ENCODE measurements at places on chromosomes 16 and 17.

- DNase-seq = no peak
Observed at GRCh38 chr17:79235808-79236207, 161.2 kb downstream of the ENGASE start.

GRCh38 chr16:74563828-74564263 is 43.1 kb downstream of the GLG1 start:
- DNase-seq = peak; percentile 89

DNA sequence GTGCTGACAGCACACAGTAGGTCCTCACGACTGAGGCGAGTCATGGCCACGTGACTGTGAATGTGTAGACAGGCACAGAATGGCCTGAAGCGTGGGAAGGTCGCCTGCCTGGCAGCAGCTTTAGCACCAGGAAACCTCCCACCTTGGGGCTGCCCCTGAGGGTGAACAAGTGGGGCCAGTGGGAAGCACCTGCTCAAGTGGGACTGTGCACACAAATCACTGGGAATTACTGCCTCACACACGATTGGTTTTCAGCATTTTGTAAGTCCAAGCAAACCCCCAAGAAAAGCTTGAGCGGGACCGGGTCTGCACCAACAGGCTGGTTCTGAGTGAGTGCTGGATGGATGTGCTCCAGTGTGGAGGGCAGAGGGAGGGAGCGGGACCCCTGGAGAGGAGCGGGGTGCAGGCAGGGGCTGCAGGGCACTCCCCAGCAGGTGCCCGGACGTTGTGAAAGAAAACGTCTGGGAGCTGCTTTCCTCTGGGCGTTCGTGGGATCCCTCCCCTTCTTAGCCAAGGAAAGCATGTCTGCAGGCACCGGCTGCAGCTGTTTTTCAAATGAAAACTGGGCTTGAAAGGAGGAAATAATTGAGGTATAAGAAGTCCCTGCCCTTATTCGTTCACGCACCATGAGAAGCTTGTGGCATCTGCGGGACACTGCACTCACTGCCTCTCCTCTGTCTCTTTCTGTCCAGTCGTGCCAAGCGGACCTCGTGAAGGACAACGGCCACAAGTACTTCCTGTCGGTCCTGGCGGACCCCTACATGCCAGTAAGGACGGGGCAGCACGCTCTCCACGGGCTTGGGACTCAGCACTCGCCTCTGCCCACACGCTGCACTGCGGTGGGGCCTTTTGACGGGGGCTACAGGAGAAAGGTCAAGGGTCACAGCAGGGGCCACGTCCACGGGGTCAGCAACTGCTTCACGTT is 111.7 kb upstream of the CHMP6 start:
- DNase-seq = no peak

DNA sequence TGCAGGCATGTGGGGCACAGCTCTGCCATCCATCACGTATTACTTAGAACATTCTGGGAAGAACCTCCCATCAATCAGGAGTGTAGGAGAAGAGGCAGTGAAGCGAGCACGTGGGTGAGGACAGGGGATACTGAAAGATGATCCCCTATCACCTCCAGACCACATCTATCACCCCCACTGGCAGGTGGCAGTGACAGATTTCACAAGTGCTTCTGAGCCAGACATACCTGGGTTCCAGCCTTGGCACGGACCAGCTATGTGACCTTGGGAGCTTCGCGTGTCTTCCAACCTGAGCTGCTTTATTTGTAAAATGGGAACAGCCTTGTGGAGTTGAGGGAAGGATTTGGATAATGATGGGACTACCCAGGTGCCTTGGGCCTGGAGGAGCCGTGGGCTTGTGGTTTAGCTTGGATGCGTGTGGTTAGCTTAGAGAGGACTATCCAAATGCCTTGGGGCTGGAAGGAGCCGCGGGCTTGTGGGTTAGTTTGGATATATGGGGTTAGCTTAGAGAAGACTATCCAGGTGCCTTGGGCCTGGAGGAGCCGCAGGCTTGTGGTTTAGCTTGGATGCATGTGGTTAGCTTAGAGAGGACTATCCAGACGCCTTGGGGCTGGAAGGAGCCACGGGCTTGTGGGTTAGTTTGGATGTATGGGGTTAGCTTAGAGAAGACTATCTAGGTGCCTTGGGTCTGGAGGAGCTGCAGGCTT is 206.4 kb downstream of the ENGASE start:
- DNase-seq = no peak

DNA sequence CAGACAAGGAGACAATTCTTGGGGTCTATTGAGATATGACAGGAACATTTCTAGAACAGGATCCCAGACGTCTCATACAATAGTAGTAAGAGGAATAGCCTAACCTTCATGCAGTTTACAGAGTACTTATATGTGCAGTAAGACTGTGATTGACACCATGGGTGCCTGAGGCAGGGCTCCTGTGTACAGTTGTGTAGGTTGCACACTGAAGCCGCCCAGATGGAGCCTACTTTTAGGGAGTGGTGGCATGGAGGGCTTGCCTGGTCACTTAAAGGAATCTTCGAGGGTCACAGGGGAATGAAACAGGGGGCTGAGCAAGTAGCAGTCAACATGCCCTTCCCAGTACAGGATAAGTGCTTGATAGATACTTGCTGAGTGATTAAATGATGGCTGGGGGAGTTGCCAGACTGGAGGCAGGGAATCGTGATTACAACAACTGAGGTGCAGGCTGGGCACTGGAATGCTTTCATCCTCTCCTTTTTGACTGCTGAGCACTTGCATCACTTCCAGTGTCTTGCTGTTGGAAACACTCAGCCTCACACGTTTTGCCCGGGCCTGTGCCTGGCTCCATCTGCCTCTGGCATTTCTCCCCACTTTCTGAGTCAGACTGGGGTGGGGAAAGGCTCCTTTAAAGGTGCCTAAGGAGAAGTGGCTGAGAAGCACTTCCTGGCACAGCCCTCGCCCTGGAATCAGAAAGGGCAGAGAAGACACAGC is 71.0 kb downstream of the COPRS start:
- no peak for DNase-seq

DNA sequence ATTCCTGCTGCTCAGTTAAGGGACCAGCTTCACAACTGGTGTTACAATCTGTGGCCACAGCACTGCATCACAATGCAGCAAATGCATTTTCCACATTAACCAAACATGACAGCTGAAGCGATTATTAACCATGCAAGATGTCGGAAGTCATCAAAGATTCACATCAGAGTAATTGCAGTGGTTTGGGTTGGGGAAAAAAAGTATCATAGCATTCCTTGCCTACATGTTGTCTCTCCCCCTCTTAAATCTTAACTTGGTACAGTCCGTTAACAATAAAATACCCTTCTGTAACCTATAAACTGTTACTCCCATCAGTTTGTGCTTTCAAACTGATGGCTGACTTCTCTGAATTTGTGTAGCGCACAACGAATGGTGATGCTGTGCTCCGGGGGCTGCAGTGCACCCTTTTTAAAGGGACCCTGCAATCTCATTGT is 51.6 kb downstream of the NUP93 start:
- no peak for DNase-seq

- DNase-seq = peak; percentile 36
Observed at GRCh38 chr17:75959051-75959838, 18.4 kb upstream of the FBF1 start.

- DNase-seq = peak; percentile 34
Observed at GRCh38 chr16:10949424-10949970, 5.1 kb downstream of the CLEC16A start.

DNA sequence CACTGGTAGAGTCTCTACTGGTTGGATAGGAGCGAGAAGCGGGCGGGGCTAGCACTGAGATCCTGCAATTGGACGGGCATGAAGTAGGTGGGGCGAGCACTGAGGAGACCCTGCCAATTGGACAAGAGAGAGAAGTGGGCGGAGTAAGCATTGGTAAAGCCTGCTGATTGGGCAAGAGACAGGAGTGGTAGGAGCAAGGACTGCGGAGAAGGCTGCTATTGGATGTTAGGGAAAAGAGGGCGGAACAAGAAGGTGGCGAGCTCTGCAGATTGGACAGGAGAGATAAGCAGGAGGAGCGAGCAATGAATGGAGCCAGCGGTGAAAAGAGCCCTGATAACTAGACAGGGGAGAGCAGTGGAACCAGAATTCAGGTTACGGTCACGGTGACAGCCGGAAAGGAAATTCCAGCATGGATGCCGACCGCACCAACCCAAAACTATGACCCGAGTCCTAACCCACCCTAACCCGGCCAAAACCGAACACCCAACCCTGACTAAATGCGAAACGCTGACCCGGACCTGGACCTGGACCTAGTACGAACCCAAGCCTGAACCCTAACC is 4.8 kb downstream of the SCGB1C2 start:
- no peak for DNase-seq

GRCh38 chr17:38559880-38560230 is 45.9 kb downstream of the SRCIN1 start:
- DNase-seq = peak; percentile 39

GRCh38 chr17:81086789-81087551 is 52.0 kb downstream of the BAIAP2 start:
- no peak for DNase-seq

GRCh38 chr16:3065742-3066439 is 451 bp downstream of the IL32 start:
- no peak for DNase-seq

DNA sequence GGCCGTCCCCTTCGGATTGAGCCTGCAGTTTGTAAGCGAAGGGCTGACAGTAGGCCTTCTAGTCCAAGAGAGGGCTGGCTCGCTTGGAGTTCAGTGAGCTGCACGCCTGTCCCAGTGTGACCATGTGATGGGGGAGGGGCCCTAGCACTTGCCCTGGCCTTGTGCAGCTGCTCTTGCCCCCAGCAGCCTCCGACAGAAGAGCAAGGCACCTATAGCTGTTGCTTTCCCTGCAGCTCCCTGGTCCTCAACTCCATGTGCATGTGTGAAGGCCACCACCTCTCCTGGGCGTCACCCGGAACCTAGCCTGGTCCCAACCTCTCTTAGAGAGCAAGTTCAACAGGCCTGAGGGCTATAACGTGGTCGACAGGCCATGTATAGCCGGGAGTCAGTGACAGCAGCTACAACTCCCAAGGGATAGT is 5.6 kb downstream of the SPHK1 start:
- DNase-seq = no peak

DNA sequence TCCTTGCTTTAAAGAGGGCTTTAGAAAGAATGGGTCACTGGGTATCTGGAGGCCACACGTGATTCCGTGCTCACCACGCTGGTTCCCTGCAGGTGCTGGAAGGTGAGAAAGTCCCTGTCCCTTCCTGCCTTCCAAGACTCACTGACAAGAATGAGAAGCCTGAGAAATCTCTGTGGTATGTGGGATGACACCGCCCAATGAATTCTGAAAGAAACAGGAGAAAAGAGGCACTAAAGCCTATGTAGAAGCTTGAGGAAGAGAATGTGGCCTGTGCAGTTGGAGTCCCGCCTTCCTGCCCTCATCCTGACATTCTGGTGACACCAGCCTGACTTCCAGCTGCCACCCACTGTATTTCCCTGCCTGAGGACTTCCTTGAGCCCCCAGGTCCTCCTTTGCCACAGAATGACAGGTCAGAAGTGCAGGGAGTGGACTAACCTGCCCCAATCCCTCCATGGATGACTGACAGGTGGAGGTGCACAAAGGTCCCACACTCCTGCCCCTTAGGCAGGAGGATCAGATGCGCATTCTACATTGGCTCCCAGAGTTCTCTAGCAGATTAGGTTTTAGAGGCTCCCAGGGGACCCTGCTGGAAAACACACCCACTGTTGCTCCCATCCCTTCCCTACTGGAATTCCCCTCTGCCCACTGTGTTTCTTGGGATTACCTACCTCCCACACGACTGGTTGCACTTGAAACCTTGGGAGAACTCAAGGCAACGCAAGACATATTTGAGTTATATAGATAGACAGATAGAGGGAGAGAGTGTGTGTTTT is 38.6 kb upstream of the TENT4B start:
- DNase-seq = no peak

- peak; percentile 85 for DNase-seq
Observed at GRCh38 chr17:59812139-59812538, 80.6 kb downstream of the TUBD1 start.

DNA sequence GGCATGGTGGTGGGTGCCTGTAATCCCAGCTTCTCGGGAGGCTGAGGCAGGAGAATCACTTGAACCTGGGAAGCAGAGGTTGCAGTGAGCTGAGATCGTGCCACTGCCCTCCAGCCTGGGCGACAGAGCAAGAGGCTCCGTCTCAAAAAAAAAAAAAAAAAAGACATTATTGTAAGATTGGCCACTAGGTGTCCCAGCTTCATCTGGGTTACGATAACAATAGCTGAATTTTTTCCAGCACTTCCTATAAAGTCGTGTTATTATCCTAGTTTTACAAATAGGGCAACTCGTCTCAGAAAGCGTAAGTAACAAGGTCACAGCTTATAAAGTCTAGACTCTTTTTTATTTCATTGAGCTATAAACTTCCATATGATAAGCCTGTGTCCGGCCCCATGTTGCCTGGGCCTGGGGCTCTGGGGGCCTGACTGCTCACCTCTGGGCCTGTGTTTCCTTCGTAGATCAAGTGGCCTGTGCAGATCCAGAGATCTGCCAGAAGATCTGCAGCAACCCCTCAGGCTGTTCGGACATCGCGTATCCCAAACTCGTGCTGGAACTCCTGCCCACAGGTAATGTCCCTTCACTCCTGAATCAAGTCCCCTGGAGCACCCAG is 60.5 kb downstream of the SLC5A11 start:
- DNase-seq = peak; percentile 50

DNA sequence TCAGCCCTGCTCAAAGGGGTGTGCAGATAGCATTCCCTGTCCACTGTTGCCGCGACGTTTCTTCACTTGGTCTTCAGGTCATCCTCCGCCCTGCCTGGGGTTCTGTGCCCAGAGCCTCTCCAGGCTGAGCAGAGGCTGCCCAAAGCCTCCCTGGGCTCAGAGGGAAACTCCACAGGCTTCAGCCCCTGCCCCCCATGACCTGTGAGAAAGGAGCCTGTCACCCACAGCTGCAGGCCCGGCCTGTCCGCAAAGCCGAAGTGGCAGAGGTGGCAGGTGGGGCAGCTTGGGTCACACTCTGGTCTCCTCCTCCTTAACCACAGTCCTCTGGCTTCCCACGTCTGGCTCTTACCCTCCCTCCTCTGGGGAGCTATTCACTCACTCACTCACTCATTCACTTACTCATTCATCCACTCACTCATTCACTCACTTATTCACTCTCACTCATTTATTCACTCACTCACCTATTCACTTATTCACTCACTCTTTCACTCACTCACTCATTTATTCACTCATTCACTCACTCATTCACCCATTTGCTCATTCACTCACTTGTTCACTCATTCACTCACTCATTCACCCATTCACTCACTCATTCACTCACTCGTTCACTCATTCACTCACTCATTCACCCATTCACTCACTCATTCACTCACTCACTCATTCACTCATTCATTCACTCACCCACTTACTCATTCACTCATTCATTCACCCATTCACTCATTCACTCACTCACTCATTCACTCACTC is 7.1 kb upstream of the CPSF4L start:
- no peak for DNase-seq

DNA sequence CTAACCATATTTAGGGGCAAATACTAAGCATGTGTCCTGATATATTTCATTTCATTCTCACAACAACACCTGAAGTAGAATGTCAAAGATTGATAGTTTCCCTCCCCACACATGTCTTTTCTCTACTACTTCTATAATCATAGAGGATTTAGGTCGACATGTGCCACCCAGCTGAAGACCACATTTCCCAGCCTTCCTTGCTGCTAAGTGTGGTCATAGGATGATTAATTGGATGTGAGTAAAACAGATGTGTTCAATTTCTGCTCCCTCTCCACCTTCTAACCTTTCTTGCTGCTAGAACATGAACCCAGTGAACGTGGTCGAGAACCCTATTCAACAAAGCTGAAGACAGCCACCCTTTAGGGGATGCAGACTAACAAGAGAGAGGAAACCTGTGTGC is 18.8 kb upstream of the HLF start:
- no peak for DNase-seq

Measured in OCI-M1 (cell line).